Activated CD8-positive, alpha-beta memory T cell treated with anti-CD3 and anti-CD28 coated beads for 4 hours (primary cell): ENCODE measurements at places on chromosomes 7 and 10.
A peak's percentile ranks its signal among the peaks of the same experiment; 100 is the strongest.

GRCh38 chr10:8665322-8665721 is 610.8 kb downstream of the GATA3 start:
- no peak for DNase-seq

- peak; percentile 16 for DNase-seq
These were observed 39.9 kb downstream of the TOMM7 start for GRCh38 chr7:22782616-22783232.

DNA sequence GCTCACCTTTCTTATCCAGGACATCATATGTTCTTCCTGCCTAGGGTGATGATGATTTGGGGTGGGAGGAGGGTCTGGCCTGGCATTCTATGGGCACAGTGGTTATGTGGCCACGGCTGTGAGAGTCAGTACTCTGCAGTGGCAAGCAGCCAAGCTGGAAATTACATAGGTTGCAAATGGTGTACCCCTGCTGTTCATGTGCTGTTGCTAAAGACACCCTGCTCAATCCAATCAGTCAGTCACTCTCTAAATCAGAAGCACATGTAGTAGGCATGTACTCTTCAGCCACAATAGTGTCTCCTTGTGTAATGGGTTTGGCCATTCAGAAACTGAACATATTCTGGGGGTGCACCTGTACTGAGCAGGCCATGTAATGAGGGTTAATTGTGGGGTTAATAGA is 449.1 kb upstream of the ANKRD30A start:
- no peak for DNase-seq

DNA sequence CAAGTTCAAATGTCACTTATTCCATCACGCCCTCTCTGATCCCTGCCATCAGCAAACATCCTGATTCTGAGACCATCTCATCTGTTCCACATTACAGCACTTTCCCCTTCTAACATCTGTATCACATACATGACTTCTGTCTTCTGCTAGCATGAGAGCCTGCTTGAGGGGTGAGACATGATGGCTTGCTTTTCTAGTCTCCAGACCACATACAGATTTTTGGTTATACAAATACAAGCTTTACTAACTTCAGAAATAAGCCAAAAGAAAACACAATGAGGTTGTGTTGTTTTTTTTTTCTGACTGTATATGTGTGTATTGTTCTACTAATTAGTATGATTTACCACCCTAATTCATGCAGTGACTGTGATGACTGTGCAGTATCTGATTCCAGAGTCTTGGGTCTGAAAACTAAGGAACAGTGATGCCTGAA is 34.3 kb downstream of the NAPEPLD start:
- DNase-seq = no peak

GRCh38 chr7:142177869-142178268 is 66.4 kb downstream of the MGAM2 start:
- no peak for DNase-seq

- no peak for DNase-seq
These were observed 255.5 kb downstream of the MAD1L1 start for GRCh38 chr7:1977059-1977875.

- DNase-seq = no peak
These were observed 5.7 kb downstream of the KIAA1549 start for GRCh38 chr7:138975343-138976104.

DNA sequence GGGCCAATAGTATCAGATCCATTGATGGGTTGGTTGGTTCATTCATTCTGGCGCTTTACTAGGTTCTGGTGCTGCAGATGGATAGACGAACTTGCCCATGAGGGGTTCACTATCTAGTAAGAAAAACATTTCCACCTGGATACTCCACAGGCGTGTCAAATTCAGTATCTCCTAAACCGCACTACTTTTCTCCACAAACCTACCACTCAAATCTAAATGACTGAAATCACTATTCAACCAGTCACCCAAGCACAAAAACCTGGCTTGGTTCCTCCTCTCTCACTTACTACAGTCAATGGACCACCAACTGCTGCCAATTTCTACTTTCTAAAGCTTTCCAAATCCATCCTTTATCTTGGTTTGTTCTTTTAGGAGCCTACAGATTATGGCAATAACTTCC is 572 bp downstream of the AGK start:
- DNase-seq = no peak

DNA sequence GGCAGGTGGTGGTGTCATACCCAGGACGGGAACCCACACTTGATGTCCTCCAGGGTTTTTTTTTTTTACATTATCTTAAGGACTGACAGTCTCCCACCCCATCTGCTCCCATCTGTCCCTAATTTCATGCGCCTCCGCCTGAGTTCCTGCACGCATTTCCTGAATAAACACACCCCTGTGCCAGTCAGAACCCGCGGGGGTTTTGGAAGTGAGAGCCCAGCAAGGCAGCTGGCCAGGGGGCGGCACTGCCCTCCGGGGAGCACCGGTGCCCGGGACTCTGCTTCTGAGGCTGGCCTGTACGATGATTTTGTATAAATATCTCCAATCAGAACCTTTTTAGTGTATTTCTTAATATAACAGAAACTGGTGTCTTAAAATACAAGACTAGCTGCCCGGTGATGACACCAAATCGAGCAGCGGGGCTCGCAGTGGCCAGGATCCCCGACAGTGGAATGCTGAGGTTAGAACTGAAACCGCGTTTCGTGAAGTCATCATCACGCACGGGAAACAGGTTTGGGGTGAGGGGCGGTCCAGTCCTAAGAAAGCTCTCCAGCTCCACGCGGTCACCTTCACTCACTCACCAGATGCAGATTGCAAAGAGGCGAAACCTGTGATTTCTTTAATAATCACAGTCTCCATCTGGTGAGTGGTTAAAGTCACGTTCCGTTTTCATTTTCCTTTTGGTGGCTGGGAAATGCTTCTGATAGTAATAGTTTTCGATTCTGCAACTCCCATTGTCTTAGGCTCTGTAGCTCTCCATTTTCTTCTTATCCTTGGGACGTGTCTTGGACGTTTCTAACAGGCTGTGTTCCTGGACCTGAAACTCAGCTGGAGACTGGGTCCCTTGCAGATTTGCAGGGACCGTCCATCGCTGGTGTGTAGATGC is 19.7 kb downstream of the BNIP3 start:
- DNase-seq = no peak

GRCh38 chr10:120217736-120218135 is 239.3 kb upstream of the PLPP4 start:
- no peak for DNase-seq

DNA sequence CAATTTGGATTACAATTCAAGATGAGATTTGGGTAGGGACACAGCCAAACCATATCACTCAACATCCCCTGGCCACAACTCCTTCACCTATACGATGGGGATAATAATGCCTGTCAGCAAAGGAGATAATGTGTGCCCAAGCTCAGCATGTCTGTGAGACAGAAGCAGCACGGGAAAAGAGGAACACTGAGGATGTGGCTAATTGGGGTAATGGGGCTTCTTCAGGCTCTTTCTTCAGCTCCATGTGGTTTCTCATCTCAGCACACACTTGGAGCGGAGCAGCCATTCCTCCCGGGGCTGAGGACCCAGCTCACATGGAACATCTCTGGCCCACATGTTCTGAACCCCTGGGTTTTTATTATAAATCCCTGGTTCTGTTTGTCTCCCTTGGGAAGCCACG is 136.0 kb upstream of the NAMPT start:
- DNase-seq = no peak

DNA sequence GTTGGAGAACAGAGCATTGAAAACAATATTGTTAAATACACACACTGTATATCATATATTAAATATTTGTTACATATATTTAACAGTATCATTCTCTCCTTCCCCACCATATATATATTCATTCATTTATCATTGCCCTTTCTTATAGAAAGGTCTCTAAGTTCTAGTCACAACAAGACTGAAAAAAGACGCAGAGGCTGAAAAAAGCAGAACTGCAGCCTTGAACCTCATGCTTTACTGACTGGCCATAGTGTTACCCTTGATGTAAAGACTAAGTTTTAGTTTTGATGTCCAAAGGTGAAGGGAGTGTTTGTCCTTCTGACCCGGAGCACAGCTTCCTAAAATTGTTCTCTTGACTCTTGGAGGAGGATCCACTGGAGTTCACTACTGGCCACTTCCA is 247.9 kb downstream of the PTEN start:
- DNase-seq = no peak

- DNase-seq = no peak
These were observed 6.1 kb upstream of the CPA4 start for GRCh38 chr7:130286881-130287280.

DNA sequence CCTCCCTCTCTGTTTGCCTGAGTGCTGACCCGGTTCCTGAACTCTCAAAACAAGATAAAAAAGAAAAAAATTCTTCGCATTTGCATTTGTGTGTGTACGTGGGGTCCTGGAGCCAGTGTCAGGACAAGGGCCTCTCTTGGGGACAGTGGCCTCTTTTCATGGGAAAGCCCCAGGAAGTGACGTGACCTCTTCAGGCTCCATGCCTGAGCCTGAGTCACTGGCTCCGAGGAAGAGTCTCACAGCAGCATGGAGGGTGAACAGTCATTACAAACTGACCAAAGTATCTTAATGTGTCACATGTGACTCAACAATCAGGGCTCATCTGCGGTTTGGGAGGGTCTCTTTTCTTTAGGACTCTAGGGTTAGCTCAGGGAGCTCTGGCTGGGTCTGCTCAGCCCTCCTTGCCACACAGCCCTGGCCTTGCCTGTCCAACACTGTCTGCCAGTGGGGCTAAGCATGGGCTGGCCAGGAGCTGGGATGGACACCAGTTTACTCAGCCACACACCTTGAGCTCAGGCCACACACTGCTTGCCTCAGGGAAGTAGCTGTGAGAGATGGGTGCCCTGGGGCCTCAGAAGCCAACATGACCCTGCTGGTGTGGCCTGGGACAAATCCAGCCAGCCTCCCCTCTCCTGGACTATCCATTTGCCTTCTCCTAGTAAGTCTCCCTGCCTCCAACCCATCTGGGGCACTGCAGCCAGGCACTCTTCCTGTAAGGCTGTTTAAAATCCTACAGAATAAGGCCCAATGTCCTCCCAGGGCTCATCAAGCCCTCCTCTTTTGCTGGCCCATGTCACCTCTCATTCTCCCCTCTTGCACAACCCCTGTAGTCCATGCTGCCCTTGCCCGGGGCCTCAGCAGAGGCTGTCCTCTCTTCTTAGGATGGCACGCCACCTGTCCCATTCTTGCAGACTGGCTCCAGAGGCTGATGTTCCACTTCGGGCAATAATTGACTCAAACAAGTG is 10.5 kb downstream of the TMEM273 start:
- DNase-seq = peak; percentile 52

GRCh38 chr10:112752288-112752687 is 197.8 kb upstream of the TCF7L2 start:
- DNase-seq = no peak

DNA sequence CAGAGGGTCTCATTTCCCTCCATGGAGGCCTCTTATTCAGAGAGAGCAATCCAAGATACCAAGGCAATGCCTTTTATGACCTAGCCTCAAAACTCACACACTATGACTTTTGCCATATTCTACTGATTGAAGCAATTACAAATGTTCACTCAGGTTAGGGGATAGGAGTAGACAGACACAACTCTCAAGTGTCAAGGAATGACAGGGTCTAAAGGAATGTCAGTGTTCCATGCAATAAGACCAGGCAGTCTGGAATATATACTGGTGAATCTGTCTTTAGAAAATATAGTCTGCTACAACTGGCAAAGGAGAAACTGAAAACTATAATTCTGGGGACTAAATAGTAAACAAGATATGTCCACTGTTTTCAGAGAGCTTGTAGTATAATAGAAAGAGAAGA is 283.9 kb downstream of the PRKG1 start:
- no peak for DNase-seq

DNA sequence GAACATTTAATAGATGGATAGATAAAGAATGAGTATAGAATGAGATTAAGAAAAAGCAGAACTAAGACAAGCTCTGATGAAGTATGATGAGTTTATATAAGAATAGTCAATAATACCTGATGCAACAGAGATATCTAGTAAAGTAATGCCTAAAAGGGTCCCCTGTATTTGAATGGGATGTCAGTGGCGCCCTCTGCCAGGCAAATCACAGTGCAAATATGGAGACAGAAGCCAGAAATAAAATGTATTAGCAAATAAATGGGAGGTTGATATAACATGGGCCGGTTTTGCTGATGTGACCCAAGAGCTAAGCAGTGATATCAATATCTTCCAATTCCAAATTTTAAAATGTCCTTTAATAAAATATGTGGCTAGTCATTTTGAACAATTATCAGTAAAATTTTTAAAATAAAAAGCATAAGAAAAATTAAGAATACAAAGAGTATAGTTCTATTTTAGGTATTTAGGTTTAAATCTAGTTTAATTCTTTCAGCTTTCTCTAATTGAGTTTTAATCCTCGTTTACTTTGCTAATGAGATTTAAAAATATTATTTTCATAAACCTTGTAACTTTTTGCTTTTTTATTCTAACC is 62.6 kb downstream of the ADK start:
- peak; percentile 9 for DNase-seq

- no peak for DNase-seq
These were observed 298.1 kb downstream of the TCERG1L start for GRCh38 chr10:131013281-131013912.

- DNase-seq = no peak
These were observed 27.2 kb upstream of the MNX1 start for GRCh38 chr7:157037635-157038034.

DNA sequence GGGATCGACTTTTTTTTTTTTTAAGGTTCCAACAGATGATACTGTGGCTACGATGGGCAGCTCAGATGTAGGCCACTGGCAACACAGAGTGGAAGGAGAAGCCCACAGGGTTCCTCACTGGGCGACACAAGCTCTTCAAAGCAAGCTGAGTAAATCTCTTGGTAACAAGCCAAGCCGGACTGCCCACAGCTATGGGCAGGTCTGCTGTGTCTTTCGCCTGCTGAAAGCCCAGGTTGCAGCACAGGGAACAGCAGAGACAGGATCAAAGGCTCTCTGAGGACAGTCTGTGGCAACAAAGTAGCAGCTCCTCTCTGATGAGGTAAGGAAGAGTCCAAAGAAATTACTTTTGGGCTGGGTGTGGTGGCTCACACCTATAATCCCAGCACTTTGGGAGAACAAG is 83.6 kb downstream of the KCNMA1 start:
- DNase-seq = no peak

GRCh38 chr10:48634198-48634983 is 29.5 kb upstream of the ARHGAP22 start:
- no peak for DNase-seq

DNA sequence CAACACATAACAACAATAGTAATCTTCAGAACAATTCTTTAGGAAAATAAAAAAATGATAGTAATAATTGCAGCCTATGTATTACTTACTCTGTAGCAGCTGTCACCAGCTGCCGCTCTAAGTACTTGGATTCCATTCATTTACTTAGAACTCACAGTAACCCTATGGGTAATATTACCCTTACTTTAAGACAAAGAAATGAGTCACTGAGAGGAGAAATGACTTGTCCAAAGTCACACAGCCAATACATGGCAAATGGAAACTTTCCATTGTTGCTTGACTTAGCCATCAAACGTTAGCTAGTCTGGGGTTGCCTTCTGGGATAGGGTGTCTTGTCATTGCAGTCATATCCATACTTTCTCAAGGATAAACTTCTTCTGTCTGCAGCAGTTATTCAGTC is 3.6 kb downstream of the CCNY start:
- DNase-seq = no peak
